ENCODE measurements at places on chromosomes 5 and 9. TPM values are rescaled to one million over a fixed set of nuclear protein-coding genes. Genes with fewer than 3 reads are reported as not detected.

Gene PCDHA4
- 0.10 TPM for total RNA-seq

Gene CNTNAP3
- 102 TPM for total RNA-seq

Gene NTNG2
- total RNA-seq: 0.10 TPM

Gene IFNE
- total RNA-seq: 1.6 TPM

Gene CCNO
- 0.33 TPM for total RNA-seq

Gene CNTNAP3B
- total RNA-seq: 163 TPM

Gene PRDM9
- not detected for total RNA-seq

Gene PARP8
- 0.65 TPM for total RNA-seq

Gene TMEM161B
- 14.5 TPM for total RNA-seq

Gene PCDHAC2
- total RNA-seq: 0.33 TPM

Gene IZUMO3
- not detected for total RNA-seq

Gene HMMR
- total RNA-seq: 11.8 TPM

Gene C5orf58
- total RNA-seq: not detected

Gene CTXN3
- not detected for total RNA-seq

Gene SLC27A6
- not detected for total RNA-seq

Gene CHMP5
- total RNA-seq: 68.6 TPM

Gene C9orf153
- total RNA-seq: not detected

Gene STXBP1
- total RNA-seq: 35.3 TPM

Gene BTNL3
- not detected for total RNA-seq

Gene SLC9A3
- 2.3 TPM for total RNA-seq

Gene NDOR1
- total RNA-seq: 8.3 TPM

Gene RAB3C
- total RNA-seq: 4.9 TPM

Gene NDST1
- total RNA-seq: 77.1 TPM

Gene MEIKIN
- not detected for total RNA-seq

Gene PTPRD
- 51.9 TPM for total RNA-seq

Gene ALDOB
- total RNA-seq: not detected

Gene PLK2
- 702 TPM for total RNA-seq

Gene TEX48
- not detected for total RNA-seq

Gene GABRP
- 1.1 TPM for total RNA-seq

Gene LRRC19
- not detected for total RNA-seq

Gene PCDHA9
- total RNA-seq: under 0.01 TPM

Gene SH2D3C
- total RNA-seq: 85.9 TPM

Gene AJM1
- total RNA-seq: 0.65 TPM

Gene CYLC2
- total RNA-seq: not detected

Gene F12
- total RNA-seq: 0.57 TPM

Gene VCAN
- total RNA-seq: 10.4 TPM

Gene TXNDC8
- not detected for total RNA-seq
